ENCODE measurements at places on chromosomes 6 and 20.

DNA sequence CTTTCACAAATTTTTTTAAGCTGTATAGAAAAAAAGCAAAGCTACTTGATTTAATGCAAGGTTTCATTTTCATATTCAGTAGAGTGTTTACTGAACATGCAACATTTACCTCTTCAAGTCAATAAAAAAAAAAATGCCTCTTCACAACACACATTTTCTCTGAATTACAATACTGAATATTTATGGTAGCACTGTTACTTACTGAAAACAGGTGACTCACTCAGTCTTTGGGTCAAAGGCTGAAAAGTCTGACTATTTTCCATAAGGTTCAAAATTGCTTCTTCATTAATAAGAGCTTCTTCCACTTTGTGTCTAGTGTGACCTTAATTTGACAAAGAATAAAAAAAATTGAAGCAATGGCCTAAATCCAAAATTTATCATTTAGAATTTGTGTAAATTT, 101.9 kb downstream of the REV3L start:
- H3K4me3 ChIP-seq = no peak overlapping the region
- no peaks in the 10 kb centered on the region for H3K27me3 ChIP-seq
- H3K27ac ChIP-seq = no peak overlapping the region
- H3K4me1 ChIP-seq = no peaks in the 10 kb centered on the region
- peaks cover 38% of the 10 kb centered on the region for H3K36me3 ChIP-seq

DNA sequence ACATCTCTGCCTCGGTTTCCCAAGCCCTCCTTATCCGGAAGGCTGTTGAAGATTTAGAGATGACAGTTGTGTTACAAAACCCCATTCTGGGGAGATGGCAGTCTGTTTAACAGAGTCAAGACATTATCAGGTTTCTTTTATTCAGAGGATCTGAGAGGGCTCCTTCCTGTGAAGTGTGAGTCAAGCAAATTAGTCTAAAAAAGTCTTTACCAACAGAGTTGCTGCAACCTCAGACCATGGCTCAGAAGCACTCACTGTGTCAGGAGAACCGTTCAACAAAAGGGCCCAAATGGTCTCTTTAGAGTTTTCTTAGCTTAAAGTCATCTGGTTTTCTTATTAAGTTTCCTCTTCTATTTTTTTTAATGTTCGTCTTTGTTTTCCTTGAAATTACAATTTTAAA, 717.8 kb downstream of the EPM2A start:
- H3K4me1 ChIP-seq = no peaks in the 10 kb centered on the region
- no peak overlapping the region for H3K4me3 ChIP-seq
- no peaks in the 10 kb centered on the region for H3K36me3 ChIP-seq

- no peaks in the 10 kb centered on the region for H3K27me3 ChIP-seq
- no peak for DNase-seq
- H3K4me1 ChIP-seq = peaks cover 20% of the 10 kb centered on the region
Observed at GRCh38 chr6:116389357-116389756, 18.6 kb downstream of the DSE start.

- H3K27me3 ChIP-seq = no peaks in the 10 kb centered on the region
- no peaks in the 10 kb centered on the region for H3K36me3 ChIP-seq
- H3K4me1 ChIP-seq = no peaks in the 10 kb centered on the region
Observed at GRCh38 chr6:140816681-140817080, 1316.0 kb upstream of the GJE1 start.

- H3K36me3 ChIP-seq = no peaks in the 10 kb centered on the region
- peaks cover 27% of the 10 kb centered on the region for H3K4me1 ChIP-seq
Observed at GRCh38 chr6:105810105-105810921, 275.8 kb upstream of the PRDM1 start.

DNA sequence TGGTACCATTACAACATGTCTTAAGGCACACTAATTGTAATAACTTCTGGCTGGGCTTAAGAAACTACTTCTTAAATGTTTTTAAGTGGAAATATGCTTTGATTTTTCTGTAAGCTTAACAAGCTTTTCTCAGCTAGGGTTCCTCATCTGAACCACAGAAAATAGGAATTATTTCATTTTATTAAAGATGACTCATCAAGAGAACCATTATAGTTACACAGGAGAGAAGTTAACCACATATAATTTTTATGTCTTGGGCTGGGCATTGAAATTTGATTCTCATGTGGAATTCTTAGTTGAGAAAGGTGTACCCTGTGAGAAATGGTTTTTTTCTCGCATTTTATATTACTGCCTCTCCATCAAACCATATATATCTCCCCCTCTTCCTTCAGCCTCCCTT, 75.1 kb downstream of the QKI start:
- no peaks in the 10 kb centered on the region for H3K27me3 ChIP-seq
- no peak for DNase-seq
- H3K36me3 ChIP-seq = no peaks in the 10 kb centered on the region
- H3K4me3 ChIP-seq = no peak overlapping the region
- no peak overlapping the region for H3K27ac ChIP-seq
